ENCODE measurements at places on chromosomes 13 and 19.

GRCh38 chr19:16564842-16565241, 7.4 kb downstream of the SLC35E1 start:
- DNase-seq: no peak

GRCh38 chr19:932648-933552, 7.1 kb downstream of the ARID3A start:
- no peak for DNase-seq

DNA sequence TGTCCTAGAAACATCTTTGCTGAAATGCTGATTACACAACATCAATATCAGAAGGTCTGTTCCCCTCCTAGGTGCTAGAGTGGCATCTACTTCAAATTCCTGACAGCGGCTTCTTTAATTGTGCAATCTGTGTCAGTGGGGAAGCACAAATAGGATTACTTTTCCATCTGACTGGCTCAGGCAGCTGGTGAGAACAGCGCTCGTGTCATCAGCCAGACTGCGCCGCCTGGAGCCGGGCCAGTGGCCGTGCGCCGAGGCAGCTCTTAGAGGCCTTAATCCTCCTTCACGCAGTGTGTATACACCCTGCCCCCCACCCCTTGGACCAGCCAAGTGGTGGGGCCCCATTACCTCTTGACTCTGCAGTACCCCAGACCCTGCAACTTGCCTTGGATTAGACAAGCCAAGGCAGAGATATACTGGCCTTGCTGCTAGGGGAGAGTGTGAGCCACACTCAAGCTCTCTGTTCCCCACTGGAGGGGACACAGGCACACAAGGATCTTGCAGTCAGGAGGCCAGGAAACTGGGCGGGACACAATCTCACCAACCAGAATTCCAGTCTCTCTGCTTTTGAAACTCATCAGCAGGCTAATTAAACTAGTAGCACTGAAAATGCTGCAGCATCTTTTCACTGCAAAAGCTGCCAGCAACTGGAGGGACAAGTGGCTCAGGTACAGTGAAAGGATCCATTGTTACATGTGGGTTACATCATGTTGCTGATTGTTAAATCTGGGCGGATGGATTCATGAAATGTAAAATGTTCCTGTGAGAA, 48.9 kb upstream of the EPHX3 start:
- DNase-seq: no peak

DNA sequence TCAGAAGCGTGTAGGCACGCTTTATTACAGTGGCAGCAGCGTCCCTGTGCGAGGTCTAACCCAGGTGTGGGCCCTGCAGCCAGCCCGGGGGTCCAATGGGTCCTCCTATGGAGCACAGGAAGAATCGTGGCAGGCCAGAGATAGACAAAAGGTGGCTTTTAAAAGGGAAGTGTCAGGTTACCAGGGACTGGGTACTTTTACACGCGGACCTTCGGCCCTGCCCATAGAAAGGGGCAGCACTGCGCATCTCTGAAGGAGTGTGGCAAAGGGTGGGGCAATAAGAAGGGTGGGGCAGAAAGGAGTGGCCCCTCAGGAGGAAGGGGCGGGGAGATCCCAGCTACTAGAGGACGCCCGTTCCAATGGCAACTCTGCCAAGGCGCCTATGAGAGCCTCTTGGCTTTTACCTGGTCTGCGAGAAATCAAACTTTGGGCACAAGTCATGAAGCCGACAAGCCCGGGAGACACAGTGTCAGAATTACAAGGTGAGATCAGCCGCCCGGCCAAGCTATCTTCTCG, 1419.8 kb downstream of the UQCRFS1 start:
- peak; percentile 20 for DNase-seq

DNA sequence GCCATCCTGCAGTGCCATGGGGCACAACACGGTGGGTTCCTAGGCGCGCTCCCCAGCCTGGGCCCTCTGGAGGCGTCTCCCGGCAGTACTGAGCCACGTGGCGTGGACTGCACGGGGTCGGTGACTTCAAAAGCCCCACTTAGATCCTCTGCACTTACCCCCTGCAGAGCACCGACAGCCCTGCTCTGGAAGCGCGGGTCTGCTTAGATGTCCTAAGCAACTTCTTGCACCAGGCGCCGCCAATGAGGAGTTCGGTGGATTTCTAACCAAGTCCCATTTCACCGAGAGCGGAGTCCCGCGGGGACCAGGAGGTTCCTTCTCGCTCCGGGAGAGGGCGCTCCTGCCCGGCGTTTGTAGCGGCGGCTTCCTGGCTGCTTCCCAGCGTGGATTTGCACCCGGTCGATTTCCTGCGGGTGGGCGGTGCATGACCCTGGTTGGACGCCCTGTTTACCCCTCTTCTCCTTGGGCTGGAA, 25.2 kb upstream of the ZNF845 start:
- DNase-seq: no peak

DNA sequence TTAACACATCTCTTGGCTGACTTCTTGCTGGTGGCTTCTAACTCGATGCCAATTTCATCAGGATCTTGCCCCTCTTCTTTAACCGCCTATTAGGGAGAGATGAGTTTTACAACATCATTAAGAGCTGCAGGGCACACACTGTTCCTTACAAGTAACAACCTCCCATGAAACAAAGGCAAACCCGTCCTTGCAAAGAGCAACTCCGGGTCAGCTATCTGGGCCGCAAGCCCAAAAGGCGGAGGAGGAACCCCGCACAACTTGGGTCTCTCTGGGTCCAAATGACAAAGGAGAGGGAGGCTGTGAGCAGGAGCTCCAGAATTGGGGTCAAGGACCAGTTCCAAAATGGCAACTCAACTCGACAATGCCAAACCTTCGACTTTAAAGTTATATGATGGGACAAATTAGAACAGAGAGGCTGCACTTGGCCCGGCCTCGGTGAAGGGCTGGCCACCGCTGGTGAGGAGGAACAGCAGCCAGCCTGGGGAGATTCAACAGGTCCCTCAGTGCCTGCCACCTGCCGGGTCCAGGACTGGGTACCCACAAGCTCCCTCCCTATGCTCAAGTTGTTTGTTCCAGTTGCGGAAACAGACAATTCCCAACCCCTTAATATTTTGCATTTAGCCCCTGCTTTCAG, 1.1 kb downstream of the SAFB2 start:
- DNase-seq: no peak

DNA sequence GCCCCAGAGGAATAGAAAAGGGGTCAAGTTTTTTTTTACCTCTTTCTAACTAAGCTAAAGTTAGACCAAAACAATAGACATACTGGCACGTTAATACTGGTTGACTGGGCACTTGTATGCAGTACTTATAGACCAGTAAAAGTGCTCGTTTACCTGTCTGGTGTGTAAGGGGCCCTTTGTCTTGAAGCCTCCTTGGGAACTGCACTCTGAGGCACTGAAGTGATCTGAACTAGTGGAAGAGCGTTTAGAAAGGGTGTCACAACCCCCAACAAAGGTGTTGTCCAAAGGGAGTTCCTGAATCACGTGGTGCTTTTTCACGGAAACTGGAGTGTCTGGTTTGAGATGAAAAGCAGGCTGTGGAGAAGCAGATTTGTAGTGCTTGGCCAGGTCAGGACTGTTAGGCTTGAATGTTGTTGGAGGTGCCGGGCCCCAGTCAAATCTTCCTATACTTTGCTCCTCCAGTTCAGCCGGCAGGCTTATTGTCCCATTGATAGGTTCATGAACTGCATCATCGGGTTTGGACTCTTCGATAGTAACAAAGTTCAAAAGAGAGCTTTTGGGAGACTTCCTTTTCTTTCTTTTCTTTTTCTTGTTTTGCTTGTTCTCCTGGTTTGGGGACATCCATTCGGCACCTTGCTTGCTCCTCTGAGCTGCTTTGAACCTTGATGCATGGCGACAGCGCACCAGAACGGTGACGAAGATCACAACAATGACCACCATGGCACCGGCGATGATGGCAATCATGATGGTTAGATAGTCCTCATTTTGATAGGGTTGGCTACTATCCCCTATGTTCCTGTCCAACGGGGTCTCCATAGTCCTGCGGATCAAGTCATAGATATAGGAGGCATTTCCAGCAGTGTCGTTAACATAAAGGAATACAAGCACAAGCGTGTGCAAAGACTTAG, 4.6 kb downstream of the PCDH9 start:
- no peak for DNase-seq

DNA sequence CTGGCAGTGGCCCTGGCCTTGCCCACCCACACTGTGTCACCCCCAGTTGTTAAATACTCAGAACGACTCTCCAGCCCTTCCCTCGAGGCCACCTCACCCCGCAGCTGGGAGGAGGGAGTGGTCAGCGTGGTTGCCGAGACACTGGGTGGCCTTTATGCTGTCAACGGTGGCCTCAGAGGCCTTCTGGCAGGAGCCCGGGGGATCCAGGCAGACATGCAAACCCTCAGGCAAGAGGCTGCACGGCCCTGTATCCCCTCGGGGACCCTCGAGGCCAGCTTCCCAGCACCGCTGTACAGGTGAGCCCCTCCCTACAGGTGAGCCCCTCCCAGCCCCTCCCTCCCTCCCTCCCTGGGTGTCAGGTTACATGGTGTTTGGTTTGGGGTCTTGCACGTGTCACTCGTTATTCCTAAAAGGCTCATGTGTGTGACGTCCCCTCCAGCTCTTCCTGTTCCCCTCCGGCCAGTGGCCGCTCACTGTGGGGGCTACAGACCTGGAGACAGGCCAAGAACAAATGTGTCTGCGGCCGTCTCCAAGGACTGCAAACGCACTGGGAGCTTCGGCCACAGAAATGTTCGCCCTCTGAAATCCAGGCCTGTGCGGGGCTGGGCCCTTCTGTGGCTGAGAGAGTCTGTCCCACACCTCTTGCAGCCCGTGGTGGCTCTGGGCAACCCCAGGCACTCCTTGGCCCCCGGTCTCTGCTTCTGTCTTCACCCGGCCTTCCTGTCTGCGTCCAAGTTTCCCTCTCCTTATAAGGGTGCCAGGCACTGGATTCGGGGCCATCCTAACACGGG, at the start of gene TEKTIP1:
TEKTIP1 (plus strand) TSS at position 210 of the 791 bp plus-strand sequence; CDS start at position 214, 4 bp downstream.
- DNase-seq: no peak

GRCh38 chr13:42219051-42219450, 52.9 kb upstream of the AKAP11 start:
- no peak for DNase-seq

GRCh38 chr13:46520166-46520565, 32.8 kb upstream of the LRCH1 start:
- DNase-seq: no peak
